Frontal cortex (tissue), 4 donors: ENCODE measurements at places on chromosomes 16 and 17.
A peak's percentile ranks its signal among the peaks of the same experiment; 100 is the strongest.

- DNase-seq = no peak
Measured at GRCh38 chr17:66313325-66313724, 10.9 kb downstream of the PRKCA start.

DNA sequence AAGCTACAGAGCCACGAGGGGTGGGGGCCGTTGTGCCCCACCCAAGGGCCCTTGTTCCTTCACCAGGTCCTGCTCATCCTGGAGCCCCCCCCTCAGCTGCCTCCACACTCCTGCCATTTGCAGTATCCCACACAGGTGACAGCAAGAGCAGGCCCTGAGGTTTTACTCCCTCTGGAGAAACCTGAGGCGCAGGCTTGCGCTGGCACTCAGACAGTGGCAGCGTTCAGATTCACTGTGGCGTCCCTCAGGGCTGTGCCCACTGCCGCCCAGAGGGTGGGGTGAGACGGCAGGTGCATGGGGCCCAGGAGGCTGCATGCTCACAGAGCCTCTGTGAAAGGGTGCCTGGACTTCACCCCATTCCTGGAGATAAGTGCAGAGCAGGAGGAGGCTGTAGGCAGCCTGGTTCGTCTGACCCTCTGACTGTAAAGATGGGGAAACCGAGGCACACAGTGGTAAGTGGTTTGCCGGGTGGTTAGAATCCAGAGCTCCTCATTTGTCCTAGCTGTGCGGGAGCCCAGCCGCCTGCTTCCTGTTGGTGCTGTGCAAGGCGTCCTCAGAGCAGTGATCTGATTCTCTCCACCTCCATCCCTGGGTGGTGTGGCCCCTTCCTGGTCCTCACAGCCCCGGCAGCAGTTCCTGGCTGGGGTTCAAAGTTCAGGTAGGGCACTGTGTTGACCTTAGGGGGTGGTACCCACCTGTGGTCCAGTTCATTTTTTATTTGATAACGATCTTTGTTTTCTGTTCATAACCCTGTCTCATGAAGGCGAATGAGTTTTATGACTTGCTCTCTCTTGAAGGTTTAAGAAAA is 1.6 kb downstream of the SPIRE2 start:
- DNase-seq = no peak

DNA sequence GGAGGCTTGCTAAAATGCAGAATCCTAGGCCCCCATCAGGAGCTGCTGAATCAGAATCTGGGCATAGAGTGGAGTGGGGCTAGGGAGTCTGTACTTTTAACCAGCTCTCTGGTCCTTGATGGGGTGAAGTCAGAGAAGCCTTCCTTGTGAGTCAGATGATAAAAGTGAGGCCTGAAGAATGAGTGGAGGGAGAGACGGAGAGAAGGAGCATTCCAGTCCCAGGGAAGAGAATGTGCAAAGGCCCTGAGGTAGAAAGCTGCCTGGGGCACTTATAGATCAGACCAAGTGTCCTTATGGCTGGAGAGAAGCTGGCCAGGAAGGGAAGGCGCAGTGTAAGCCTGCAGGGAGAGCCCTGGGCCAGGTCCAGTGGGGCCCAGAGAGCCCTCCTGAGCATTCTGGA is 235.1 kb upstream of the NLRP1 start:
- no peak for DNase-seq

GRCh38 chr16:22941970-22942501 is 128.1 kb downstream of the HS3ST2 start:
- no peak for DNase-seq

- DNase-seq = peak; percentile 64
Measured at GRCh38 chr17:17819561-17819995, 17.2 kb downstream of the SREBF1 start.

DNA sequence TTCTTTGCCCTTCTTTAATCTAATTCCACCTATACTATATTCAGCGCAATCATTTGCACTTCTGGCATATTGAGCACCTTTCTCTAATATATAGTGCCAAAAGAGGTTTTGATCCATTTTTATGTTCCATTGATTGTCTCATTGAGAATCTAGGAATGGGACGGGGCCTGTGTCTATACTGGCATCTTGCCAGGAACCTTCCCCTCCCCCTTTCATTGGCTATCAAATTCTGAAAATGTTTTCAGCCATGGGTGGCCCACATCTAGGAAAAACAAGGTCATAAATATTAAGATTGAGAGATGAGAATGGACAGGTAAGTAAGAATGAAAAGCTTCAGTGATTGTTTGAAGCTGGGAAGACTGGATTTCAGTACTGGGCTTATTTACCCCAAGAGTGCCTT is 159.9 kb downstream of the FTO start:
- no peak for DNase-seq

- no peak for DNase-seq
Measured at GRCh38 chr16:49884033-49885015, 28.4 kb upstream of the ZNF423 start.

DNA sequence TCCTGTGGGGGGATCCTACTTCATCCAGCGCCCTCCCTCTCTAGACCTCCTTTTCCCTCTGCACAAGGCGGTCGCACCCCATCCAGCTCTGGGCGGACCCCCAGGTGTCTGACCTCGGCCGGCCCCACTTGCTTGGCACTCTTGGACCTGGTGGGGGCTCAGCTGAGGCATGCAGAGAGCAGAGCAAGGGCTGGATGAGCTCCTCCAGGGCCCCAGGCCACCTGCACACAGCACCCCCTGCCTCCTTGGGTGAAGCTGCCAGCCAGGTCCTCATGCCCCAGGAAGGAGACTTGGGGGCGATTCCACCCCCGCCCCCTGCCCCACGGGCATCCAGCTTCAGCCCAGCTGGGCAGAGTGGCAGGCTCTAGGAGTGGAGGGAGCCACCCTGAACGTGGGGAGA is 159.4 kb upstream of the GSE1 start:
- DNase-seq = no peak

DNA sequence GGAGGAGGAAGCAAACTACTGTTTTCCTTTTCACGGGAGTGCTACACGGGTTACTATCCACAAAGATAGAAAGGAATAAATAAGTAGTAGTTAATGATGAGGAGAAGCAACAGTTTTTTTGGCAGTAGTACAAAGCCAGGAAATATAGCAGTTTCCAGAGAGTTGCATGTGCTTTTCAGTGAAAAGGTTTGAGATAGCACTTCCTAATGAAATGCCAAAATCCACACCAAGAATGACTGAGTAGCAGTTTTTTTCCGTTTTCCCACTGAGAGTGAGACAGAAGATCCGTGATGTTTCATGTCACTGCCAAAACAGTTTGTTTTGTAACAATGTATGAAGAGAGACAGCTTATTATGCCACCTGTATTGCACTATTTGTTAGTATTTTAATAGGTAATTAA is 129.1 kb downstream of the STX8 start:
- no peak for DNase-seq

DNA sequence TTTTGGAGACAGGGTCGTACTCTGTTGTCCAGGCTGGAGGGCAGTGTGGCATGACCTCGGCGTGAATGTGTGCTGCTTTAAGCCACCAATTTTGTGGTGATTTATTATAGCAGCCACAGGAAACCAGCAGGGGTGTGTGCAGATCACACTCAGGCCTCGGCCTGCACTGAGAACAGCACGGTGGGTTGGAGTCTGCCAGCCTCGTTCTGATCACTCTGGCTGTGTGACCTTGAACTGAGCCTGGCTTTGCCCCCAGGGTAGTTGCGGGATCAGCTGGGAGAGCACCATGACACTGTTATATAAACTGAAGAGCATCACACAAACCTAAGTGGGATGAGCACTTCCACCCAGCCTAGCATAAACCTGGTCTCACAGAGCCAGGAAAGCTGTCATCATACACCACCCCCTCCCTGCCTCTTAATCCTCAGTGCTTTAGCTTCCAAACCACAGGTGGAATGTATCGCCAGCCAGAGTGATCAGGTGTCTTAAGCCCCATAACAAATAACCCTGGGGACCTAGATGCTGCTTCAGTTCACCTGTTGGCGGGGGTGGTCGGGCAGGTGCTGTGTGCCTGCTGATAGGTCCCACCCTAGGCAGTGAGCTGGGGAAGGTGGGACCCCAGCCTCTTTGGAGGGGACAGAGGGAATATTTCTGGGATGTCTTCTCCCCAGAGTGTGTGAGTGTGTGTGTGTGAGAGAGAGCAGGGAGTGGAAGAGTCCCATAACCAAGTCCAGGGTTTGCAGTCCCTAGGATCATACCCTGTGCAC is 28.6 kb upstream of the NDRG4 start:
- DNase-seq = no peak

- no peak for DNase-seq
Measured at GRCh38 chr17:53336281-53336680, 486.4 kb upstream of the KIF2B start.

DNA sequence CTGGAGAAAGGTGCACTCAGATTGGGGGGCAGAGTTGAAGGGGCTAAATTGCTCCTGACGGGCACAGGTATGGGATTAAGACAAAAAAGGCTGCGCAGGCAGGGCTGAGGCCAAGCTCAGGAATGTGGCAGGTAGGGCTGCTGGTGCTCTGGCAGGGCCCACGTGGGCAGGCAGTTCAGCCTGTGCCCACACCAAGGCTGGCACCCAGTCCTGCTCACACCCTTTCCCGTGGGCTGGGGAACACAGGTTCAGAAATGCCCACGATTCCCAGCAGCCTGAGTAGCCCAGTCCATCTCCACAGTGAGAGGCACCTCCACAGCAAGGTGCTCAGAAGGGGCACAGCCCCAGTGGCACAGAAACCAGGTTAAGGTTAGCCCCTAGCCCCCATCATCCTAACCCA is 4.4 kb downstream of the HDAC5 start:
- no peak for DNase-seq

DNA sequence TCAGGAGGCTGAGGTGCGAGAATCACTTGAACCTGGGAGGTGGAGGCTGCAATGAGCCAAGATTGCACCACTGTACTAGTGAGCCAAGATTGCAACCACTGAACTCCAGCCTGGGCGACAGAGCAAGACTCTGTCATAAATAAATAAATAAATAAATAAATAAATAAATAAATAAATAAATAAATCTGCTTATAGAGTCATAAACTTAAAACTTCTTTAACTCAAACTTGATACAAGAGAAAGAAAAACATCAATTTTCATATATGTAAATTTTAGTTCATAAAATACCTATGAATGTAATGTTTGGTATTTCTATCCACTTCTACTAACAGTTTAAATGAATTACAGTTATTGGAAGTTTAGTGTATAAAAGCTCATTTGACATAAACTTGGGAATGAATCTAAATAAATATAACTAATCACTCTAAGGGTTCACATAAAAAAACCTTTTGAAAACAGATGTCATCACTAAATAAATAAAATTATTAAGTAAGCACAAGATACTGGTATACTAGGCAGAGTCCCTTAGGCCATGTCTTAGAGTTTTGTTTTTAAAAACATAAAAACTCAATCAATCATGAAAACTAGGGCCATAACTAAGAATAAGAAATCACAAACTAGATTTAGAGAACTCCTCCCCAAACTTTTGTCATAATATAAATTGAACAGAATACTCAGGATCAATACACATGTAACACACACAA is 54.1 kb downstream of the SMURF2 start:
- no peak for DNase-seq

DNA sequence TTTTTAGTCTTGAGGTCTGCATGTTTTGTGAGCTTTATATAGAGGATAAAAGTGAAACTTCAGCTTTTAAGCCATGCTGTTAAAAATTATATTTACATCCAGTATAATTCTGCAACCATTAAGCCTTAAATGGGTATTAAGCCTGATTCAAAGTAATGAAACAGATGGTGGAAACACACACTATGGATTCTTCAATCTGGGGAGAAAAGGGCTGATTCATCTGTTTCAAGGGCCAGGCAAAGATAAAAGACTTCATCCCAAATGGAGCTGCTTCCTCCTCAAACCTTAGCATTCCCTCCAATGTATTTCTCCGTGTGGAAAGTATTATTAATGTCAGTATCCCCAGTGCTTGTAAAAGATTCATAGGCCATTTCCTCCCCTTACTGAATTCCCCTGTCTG is 367.4 kb upstream of the ZFHX3 start:
- no peak for DNase-seq

DNA sequence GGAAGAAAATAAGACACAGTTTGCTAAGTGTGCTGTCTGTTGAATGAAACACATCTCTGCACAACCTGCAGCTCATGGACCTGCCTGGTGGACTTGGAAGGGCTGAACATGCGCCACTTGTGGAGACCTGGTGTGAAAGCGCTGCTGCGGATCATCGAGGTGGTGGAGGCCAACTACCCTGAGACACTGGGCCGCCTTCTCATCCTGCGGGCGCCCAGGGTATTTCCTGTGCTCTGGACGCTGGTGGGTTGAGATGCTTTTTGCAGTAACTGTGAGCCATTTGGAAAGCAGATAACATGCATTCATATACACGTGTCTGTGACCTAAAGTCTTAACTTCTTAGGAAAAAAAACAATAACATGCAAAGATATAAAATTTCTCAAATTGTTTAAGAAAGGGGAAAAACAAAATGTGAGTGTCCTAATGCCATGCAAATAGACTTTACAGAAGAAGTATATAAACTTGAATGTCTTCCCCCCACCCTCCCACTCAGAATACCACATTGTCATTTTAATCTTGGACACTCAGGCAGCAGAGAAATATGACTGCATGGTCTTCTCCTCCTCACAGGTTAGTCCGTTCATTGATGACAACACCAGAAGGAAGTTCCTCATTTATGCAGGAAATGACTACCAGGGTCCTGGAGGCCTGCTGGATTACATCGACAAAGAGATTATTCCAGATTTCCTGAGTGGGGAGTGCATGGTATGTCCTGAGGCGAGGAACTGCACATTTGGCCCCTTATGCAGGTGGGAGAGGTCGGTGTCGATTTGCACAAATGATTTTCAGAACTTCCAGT is 65.6 kb downstream of the SEC14L1 start:
- DNase-seq = no peak

GRCh38 chr16:67951485-67951884 is 7.6 kb upstream of the LCAT start:
- DNase-seq = peak; percentile 76

DNA sequence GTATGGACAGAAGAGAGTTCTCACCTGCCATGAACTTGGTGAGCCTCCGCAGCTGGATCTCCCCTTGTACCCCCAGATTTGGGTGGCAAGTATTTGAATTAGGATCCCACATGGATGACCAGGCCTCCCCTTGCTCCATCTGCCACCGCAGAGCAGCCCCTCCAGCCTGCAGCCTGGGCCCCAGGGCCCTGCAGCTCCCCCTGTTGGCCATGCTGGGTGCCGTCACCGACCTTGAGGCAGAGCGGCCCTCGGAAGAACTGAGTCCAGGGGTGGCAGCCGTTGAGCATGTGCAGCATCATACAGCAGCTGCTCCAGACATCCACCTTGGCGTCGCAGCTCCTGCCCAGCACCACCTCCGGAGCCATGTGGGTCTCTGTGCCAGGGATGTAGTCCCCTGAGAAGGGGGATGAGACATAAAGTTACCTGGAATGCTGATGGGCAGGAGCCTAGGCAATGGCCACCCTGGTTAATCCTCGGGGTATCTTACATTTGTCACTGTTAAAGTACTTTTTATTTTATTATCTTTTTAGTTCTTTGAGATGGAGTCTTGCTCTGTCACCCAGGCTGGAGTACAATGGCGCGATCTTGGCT is 9.0 kb upstream of the SPATA32 start:
- DNase-seq = no peak
